ENCODE measurements at places on chromosomes 3 and 15. TPM values are rescaled to one million over a fixed set of nuclear protein-coding genes. Genes with fewer than 3 reads are reported as not detected.
A peak's percentile ranks its signal among the peaks of the same experiment; 100 is the strongest.

The FAM81A gene
- total RNA-seq: not detected

The GANC gene
- 34.1 TPM for total RNA-seq

The MEX3B gene
- total RNA-seq: 1.4 TPM

The BCL2A1 gene
- 39.6 TPM for total RNA-seq

The TMCO5A gene
- total RNA-seq: not detected

The SLC22A14 gene
- 0.21 TPM for total RNA-seq

The ENTPD3 gene
- not detected for total RNA-seq

The ARPP21 gene
- total RNA-seq: not detected

DNA sequence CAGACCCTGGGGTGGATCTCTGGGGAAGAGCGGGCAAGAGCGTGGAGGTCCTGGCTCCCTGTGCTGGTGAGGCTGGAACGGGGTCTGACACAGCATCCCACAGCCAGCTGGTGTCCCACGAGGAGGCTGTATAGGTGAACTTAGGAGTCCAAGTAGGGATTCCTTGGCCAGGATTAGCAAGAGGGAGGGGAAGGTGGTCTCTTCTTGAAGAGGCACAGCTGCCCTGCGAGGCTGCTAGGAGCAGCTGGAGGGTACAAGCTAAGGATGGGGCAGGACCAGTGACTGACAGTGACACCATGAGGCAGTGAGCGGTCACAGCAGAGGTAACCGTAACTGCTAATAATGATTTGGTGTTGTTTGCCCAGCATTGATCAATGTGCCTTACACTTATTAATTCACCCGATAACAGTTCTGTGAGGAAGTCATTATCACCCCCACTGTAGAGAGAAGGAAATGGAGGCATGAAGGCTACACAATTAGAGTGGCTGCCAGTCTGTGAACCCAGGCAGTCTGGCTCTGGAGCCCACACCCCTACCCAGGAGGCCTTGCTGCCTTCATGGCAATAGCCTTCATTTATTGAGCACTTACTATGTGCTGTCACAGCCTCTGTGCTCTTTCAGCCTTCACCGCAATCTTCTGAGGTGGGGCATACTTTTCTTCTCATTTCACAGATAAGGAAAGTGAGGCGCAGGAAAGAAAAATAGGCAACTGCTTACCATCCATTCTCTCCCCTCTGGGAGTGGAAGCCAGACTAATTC, 59.4 kb downstream of the TMEM44 start:
- H3K4me1 ChIP-seq: peaks cover 39% of the 10 kb centered on the region
- H3K4me3 ChIP-seq: peak overlapping the region; percentile 64
- DNase-seq: peak; percentile 51
- H3K27ac ChIP-seq: peak overlapping the region; percentile 16
- H3K36me3 ChIP-seq: no peaks in the 10 kb centered on the region
- peaks cover 22% of the 10 kb centered on the region for H3K27me3 ChIP-seq

DNA sequence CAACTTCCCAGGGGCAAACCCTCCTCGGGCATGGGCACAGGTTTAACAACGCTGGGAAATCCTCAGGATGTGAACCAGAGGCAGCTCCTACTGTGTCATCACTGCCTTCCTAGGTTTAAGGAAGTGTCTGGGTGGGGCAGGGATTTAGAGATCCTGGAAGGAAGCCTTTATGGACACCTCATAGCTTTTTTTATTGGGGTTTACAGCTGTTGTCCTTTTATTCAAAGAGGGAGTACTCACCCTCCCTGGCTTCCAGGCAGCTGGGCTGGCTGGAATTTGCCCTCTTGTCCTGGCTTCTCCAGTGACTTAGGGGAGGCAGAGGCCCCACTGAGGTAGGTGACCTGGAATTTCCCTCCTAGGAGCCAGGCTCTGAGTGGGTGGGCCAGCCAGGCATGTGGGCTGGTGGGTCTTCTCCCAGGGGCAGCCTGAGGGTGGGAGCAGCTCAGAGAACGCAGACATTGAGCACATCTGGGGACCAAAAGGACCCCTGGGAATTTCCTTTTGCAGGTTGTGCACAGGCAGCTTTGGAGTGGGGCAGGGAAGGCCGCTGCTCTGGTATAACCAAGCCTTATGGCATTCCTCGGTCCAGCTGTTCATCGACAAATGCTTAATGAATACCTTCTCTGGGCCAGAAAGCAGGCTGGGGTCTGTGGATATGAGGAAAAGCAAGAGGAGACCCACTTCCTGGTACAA, 13.5 kb upstream of the FAM3D start:
- H3K4me3 ChIP-seq: no peak overlapping the region
- peaks cover 7% of the 10 kb centered on the region for H3K36me3 ChIP-seq
- no peak for DNase-seq
- peaks cover 23% of the 10 kb centered on the region for H3K4me1 ChIP-seq
- H3K27me3 ChIP-seq: peaks cover 40% of the 10 kb centered on the region

- no peak overlapping the region for H3K4me3 ChIP-seq
- H3K36me3 ChIP-seq: no peaks in the 10 kb centered on the region
- H3K4me1 ChIP-seq: peaks cover 5% of the 10 kb centered on the region
- H3K27me3 ChIP-seq: peaks cover 7% of the 10 kb centered on the region
- H3K27ac ChIP-seq: no peak overlapping the region
- DNase-seq: no peak
Measured at GRCh38 chr3:37740471-37740870, 121.2 kb upstream of the CTDSPL start.

- DNase-seq: no peak
- H3K4me1 ChIP-seq: peaks cover 4% of the 10 kb centered on the region
- no peak overlapping the region for H3K27ac ChIP-seq
Measured at GRCh38 chr15:30885814-30886213, 17.9 kb upstream of the FAN1 start.

- no peaks in the 10 kb centered on the region for H3K36me3 ChIP-seq
- no peaks in the 10 kb centered on the region for H3K4me1 ChIP-seq
- H3K27ac ChIP-seq: no peak overlapping the region
- no peak overlapping the region for H3K4me3 ChIP-seq
- H3K27me3 ChIP-seq: peaks cover 32% of the 10 kb centered on the region
Measured at GRCh38 chr3:13207975-13208705, 134.9 kb upstream of the IQSEC1 start.

- H3K27ac ChIP-seq: no peak overlapping the region
- H3K4me1 ChIP-seq: peaks cover 7% of the 10 kb centered on the region
- H3K4me3 ChIP-seq: no peak overlapping the region
- no peaks in the 10 kb centered on the region for H3K36me3 ChIP-seq
- peaks cover 24% of the 10 kb centered on the region for H3K27me3 ChIP-seq
Measured at GRCh38 chr3:108008106-108008505, 82.7 kb downstream of the CD47 start.

- H3K27me3 ChIP-seq: peaks cover 55% of the 10 kb centered on the region
- H3K4me1 ChIP-seq: peaks cover 14% of the 10 kb centered on the region
- H3K4me3 ChIP-seq: peak overlapping the region; percentile 85
- H3K27ac ChIP-seq: no peak overlapping the region
Measured at GRCh38 chr3:160224811-160225175, 429 bp upstream of the C3orf80 start.

DNA sequence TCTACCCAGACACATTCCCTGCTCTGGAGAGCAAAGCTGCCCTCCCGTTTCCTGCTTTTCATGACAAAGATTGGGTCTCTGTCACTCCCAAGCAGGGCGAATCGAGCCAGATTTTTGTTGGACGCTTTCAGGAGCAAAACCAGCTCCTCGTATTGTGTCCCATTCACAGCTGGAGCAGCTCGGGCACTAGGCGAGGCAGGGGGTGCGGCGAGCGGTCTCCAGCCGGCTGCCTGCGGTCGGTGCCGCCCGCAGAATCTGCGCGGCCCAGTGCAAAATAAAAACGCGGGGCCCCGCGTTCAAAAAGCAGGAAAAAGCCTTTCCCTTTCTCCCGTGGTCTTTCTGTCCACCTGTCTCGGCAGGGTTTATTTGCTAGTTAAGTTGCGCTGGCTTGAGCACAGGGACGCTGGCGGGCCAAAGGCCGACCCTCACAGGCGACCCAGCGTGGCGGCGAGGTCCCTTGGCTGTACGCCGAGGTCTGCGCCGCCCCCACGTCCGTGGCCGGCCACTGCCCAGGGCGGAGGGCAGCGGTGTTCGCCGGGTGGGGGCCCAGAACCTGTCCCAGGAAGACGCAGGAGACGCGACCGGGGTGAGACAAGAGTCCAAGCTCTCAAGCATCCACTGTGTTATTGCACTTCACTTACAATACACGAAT, 71.2 kb downstream of the CYP19A1 start:
- peak overlapping the region; percentile 40 for H3K4me3 ChIP-seq
- H3K27ac ChIP-seq: no peak overlapping the region
- DNase-seq: no peak
- H3K36me3 ChIP-seq: no peaks in the 10 kb centered on the region

DNA sequence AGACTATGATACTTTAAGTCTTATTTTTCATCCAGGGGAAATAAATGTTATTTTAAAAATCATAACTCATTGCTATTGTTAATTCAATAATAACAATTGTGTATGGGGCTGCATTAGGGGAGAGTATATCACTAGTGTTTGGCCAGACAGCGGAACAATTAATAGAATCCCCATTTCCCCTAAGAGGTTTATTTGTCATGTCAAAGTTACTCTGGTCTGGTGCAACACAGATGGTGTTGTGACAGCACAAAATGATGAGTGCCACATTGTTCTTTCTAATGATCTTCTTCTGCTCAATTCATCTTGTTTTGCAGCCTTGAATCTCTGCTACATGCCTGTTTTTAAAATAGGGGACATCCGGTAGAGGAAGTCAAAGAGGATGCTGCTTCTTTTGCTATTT, 351.6 kb downstream of the NSUN3 start:
- no peak for DNase-seq
- H3K27me3 ChIP-seq: no peaks in the 10 kb centered on the region

DNA sequence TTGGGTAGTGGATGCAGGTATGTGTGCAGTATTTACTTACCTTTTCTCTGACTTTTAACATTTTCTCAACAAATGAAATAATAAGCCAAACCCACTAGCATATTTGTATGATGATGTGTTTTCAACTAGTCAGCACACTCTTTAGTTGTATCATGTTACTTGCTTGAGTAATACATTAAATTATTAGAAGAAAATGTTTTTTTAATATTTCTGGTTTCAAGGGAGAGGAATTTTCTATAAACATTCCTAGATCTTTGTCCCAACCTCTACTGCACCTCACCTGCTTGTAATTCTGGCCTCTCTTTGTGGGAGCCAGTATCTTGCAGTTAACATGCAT, 161.8 kb upstream of the CBLB start:
- no peak for DNase-seq
- H3K4me3 ChIP-seq: no peak overlapping the region
- H3K36me3 ChIP-seq: no peaks in the 10 kb centered on the region
- H3K27ac ChIP-seq: no peak overlapping the region
- no peaks in the 10 kb centered on the region for H3K27me3 ChIP-seq

DNA sequence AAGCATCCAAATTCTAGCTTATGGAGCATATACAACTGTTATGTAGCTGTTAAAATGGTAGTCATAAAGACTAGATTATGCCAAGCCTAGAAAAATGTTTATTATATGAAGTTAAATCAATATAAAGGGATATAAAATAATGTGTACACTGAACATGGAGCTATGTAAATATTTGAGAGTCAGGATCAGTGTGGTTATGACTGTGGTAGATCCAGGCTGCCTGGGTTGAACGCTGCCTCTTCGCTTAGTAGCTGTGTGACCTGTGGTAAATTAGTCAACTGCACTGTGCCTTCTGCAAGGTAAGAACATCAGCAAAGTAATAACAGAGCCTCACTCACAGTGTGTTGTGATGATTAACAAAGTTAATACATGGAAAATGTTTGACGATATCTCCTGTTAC, 212.2 kb downstream of the RBMS3 start:
- H3K4me3 ChIP-seq: no peak overlapping the region
- no peaks in the 10 kb centered on the region for H3K4me1 ChIP-seq
- H3K27me3 ChIP-seq: no peaks in the 10 kb centered on the region
- DNase-seq: no peak
- H3K36me3 ChIP-seq: no peaks in the 10 kb centered on the region

GRCh38 chr3:153055779-153056178, 106.2 kb upstream of the RAP2B start:
- no peaks in the 10 kb centered on the region for H3K4me1 ChIP-seq
- no peak for DNase-seq
- H3K27ac ChIP-seq: no peak overlapping the region
- H3K4me3 ChIP-seq: no peak overlapping the region

DNA sequence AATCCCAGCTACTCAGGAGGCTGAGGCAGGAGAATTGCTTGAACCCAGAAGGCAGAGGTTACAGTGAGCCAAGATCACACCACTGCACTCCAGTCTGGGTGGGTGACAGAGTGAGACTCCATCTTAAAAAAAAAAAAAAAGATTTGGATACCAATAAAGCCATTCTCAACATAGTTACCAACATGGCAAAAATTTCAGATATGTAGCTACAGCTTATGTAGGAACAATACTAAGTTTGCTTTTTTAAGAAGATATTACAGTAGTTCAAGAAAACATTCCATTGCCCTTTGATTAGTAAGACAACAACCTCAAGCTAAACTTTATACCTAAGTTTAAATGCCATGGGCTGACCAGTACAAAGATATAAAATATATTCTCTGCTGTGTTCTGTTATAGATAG, 34.4 kb downstream of the ZNF106 start:
- no peak for DNase-seq
- no peaks in the 10 kb centered on the region for H3K27me3 ChIP-seq
- no peak overlapping the region for H3K4me3 ChIP-seq
- peaks cover 7% of the 10 kb centered on the region for H3K36me3 ChIP-seq
- H3K27ac ChIP-seq: no peak overlapping the region

GRCh38 chr3:54856271-54856670, 71.6 kb downstream of the LRTM1 start:
- H3K27me3 ChIP-seq: peaks cover 8% of the 10 kb centered on the region
- H3K4me1 ChIP-seq: no peaks in the 10 kb centered on the region
- H3K27ac ChIP-seq: no peak overlapping the region
- H3K4me3 ChIP-seq: no peak overlapping the region

- no peaks in the 10 kb centered on the region for H3K36me3 ChIP-seq
- peaks cover 51% of the 10 kb centered on the region for H3K27me3 ChIP-seq
- no peak overlapping the region for H3K4me3 ChIP-seq
- no peak overlapping the region for H3K27ac ChIP-seq
- DNase-seq: no peak
- no peaks in the 10 kb centered on the region for H3K4me1 ChIP-seq
Measured at GRCh38 chr3:11120091-11120805, 34.0 kb upstream of the HRH1 start.

DNA sequence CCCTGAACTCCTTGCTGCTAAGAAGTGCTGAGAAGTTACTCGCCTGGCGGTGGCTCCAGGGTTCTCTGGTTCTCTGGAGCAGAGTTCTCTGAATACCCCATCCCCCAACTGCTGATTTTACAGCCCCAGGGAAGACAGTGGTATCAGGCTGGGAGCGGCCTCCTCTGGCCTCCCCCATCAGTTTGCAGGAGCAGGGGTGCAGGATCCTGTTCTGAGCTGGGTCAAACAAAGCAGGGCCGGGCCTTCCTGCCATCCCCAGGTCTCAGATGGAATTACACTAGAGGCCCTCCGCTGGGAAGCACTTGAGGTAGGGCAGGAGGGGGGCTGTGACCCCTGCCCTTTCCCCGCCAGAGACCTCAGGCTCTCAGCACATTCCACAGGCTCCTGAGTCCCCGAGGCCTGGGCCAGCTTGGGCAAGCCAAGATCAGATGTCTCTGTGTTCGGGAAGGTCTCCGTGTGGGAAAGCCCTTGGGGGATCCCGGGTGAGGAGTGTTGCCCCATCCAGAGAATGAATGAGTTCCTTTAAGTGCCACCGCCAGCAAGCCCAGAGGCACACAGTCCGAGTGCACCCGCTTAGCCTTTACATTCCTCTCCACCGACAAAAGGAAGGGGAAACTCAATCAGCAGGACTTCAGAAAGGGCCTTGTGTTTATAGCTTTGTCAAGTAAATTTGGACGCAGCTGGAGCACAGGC, 149.9 kb downstream of the LRRK1 start:
- no peak overlapping the region for H3K27ac ChIP-seq
- DNase-seq: no peak
- H3K27me3 ChIP-seq: peaks cover 10% of the 10 kb centered on the region
- H3K4me3 ChIP-seq: no peak overlapping the region
- H3K4me1 ChIP-seq: peaks cover 15% of the 10 kb centered on the region

GRCh38 chr3:42192334-42193200, 73.4 kb downstream of the CCK start:
- H3K27me3 ChIP-seq: no peaks in the 10 kb centered on the region
- H3K4me1 ChIP-seq: peaks cover 24% of the 10 kb centered on the region
- DNase-seq: no peak
- no peak overlapping the region for H3K27ac ChIP-seq
- no peak overlapping the region for H3K4me3 ChIP-seq
